ENCODE measurements at places on chromosomes 13 and 19.
A peak's percentile ranks its signal among the peaks of the same experiment; 100 is the strongest.

- peak; percentile 66 for DNase-seq
Observed at GRCh38 chr13:110015253-110015652, 228.9 kb upstream of the IRS2 start.

GRCh38 chr19:51294211-51294976 lies 17.1 kb upstream of the IGLON5 start:
- DNase-seq: no peak

- DNase-seq: no peak
Observed at GRCh38 chr13:32748305-32748704, 162.1 kb downstream of the PDS5B start.

GRCh38 chr19:58575183-58576041 lies 2.3 kb upstream of the MZF1 start:
- peak; percentile 94 for DNase-seq

- DNase-seq: no peak
Observed at GRCh38 chr13:41601718-41602445, 144.5 kb downstream of the RGCC start.

GRCh38 chr13:44156294-44156658 lies 217.3 kb upstream of the SERP2 start:
- no peak for DNase-seq

GRCh38 chr19:55672418-55672817 lies 2.6 kb upstream of the EPN1 start:
- DNase-seq: peak; percentile 65

GRCh38 chr19:17081672-17082630 lies 6.4 kb downstream of the MYO9B start:
- peak; percentile 28 for DNase-seq

DNA sequence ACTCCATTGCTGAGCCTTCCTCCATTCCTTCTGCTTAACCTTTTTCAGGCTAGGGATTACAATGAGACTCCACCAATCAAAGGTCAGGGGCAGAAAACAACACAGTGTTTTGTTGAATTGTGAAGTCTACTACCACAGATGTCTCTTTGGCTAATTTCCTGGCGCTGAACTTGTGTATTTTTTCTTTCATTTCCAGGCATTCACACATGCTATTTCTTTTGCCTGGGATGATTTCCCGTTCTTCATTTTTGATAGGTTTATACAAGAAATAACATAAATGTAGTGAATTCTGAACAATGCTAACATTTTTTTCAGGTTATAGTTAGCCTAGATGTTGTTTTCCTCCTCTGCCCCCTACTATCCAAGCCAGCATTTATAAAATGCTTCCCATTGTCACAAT lies 64.3 kb downstream of the OLFM4 start:
- DNase-seq: no peak

DNA sequence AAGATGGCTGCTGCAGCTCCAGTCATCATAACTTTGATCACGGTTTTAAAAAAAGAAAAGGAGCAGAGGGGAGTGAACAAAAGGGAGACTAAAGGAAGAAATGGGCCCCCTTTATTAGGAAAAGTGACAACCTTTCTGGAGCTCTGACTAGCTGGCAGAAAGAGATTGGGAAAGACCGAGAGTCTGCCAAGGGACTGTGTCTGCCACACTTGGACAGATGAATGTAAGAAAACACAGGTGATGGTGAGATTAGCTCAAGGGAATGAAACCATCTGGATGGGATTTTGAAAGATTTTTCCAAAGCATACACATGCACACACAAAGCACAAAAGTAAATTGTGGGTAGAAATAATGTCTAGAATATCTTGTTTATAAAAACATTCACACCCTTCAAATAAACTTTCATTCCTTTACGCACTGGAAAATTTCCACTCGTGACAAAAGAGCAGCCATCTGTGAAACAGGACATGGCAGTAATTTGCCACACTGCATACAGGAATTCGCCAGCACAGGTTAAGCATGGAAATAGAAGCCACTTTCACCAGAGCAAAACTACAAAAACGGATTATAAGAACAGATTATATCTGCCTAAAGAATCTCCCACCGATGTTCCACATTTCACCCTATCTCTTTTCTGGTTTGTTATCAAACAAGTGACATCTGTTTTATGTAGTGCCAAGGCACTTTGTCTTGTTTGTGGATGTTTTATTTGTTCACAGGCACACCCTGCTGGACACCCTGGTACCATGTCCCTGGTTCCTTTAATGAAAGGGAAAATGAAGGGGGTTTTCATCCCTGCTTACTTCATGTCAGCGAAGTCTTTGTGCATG lies 819.5 kb downstream of the DIAPH3 start:
- no peak for DNase-seq

- DNase-seq: no peak
Observed at GRCh38 chr13:75416327-75417011, 65.5 kb downstream of the TBC1D4 start.

DNA sequence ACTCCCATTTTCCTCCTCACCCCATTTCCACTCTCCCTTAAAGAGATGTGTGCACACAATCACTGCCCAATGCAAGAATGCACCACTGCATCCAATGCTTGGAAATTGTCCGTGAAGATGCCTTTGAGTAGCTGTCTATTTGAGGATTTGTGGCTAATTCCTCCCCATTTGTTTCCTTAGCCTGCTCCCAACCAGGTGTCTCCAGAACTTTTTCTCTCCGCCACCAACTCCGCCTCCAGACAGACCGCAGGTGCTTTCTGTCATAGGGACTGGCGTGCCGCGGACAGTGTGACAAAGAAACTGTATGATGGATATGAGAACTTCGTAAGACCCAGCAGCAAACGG lies 461 bp upstream of the TM9SF2 start:
- DNase-seq: no peak

DNA sequence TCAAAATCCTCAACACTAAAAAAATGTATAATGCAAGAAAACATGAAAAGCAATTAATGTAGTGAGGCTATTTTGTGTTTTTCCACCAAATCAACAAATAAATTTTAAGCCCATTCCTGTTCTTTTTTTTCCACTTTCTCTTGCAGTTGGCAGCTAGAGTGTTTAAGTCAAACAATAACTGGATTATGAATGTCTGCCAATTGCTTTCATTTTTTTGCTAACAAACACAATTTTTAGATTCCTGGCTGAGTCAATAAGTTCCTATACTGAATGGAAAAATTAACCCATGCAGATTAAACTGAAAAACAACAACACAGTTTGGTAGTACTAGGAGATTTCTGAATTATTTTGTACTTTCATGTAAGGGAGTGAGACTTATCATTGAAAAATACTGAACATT lies 232.4 kb downstream of the SLITRK5 start:
- DNase-seq: peak; percentile 2

DNA sequence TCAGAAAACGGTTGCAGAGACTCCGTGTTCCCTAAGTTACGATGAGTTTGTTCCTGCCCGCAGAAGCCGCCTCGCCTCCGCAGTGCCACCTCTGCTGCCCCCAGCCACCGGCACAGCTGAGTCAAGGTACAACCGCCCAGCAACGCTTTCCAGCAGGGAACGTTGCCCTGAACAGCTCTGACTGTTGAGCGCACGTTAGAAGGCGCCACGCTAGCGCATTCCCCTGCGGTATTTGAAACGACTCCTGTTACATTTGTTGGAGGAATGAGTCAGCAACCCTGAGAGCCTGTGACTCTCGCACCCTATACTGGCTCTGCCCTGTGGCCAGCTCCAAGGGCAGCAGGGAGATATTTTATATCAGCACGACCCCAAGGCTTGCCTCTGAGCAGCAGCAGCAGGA lies 302.8 kb downstream of the TEX29 start:
- DNase-seq: no peak

- no peak for DNase-seq
Observed at GRCh38 chr13:110560601-110561343, 750 bp downstream of the RAB20 start.

DNA sequence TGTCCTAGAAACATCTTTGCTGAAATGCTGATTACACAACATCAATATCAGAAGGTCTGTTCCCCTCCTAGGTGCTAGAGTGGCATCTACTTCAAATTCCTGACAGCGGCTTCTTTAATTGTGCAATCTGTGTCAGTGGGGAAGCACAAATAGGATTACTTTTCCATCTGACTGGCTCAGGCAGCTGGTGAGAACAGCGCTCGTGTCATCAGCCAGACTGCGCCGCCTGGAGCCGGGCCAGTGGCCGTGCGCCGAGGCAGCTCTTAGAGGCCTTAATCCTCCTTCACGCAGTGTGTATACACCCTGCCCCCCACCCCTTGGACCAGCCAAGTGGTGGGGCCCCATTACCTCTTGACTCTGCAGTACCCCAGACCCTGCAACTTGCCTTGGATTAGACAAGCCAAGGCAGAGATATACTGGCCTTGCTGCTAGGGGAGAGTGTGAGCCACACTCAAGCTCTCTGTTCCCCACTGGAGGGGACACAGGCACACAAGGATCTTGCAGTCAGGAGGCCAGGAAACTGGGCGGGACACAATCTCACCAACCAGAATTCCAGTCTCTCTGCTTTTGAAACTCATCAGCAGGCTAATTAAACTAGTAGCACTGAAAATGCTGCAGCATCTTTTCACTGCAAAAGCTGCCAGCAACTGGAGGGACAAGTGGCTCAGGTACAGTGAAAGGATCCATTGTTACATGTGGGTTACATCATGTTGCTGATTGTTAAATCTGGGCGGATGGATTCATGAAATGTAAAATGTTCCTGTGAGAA lies 48.9 kb upstream of the EPHX3 start:
- DNase-seq: peak; percentile 93

DNA sequence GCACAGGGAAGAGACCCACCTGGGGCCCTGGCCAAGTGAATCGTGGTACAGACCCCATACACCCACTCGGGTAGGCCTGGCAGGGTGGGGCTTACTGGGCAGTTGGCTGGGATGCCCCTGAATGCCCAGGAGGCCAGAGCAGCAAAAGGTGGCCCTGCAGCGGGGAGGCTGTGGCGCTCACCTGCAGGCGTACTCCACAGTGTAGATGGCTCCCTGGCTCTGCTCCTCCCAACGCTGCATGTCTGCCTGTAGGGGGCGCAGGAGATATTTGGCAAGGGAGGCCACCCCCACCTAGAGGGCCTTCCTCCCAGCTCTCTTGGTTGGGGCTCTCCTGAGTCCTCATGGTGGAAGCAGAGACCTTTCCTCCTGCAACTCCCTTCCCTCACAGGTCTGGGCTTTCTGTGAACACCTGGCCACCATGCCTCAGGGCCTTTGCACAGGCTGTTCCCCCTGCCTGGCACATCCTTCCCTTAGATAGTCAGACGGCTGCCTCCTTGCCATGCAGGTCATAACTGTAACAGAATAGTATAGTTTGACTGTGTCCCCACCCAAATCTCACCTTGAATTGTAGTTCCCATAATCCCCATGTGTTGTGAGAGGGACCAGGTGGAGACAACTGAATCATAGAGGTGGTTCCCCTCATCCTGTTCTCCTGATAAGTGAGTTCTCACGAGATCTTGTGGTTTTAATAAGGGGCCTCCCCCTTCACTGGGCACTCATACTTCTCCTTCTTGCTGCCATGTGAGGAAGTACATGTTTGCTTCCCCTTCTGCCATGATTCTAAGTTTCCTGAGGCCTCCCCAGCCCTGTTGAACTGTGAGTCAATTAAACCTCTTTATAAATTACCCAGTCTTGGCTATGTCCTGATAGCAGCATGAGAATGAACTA lies 5.9 kb downstream of the BORCS8 start:
- DNase-seq: peak; percentile 67

GRCh38 chr13:30873499-30873898 lies 32.6 kb upstream of the MEDAG start:
- DNase-seq: no peak

GRCh38 chr13:63840551-63841421 lies 2425.1 kb upstream of the PCDH20 start:
- no peak for DNase-seq

DNA sequence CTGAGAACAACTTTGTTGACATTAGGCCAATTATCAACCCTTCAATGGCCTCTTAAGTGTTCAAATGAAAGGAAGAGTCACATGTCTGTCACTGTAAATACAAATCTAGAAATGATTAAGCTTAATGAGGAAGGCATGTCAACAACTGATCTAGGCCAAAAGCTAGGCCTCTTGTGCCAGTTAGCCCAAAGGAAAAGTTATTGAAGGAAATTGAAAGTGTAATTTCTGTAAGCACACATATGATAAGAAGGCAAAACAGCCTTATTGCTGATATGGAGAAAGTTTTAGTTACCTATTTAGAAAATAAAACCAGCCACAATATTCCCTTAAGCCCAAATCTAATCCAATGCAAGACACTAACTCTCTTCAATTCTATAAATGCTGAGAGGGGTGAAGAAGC lies 604.7 kb downstream of the SLITRK6 start:
- DNase-seq: no peak

DNA sequence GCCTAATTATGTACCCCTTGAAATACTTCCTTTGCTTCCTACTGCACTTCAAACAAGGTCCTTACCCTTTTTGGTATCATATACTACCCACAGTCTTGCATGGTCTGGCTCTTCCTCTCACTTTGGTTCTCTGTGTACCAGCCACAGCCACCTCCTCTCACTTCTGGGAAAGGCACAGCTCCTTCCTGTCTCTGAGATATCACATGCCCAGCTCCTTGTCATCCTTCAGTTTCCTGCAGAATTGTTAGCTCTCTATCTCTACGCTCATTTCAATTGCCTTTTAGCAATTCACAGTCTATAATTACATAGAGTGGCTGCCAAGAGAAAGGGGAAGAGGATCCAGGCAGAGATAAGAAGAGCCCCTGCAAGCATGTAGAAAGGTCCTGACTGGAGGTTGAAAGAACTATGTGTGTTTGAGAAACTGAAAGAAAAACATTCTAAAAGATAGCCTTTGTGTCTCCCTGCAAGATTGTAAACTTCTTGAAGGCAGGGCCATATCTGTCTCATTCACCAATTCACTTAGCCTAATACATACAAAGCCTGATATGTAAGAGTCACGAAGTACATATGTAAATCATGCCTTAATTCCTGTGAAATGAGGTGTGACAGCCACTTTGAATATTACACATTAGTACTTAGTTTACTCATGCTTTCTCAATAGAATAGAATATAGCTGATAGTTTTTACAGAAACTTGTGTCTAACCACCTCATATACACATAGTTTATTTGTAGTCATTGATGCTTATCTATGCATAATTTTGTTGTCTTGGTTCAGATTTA lies 933.1 kb downstream of the DIAPH3 start:
- peak; percentile 5 for DNase-seq

GRCh38 chr13:109862627-109863026 lies 76.2 kb upstream of the IRS2 start:
- DNase-seq: peak; percentile 77

GRCh38 chr19:18060472-18060871 lies 26.3 kb downstream of the IL12RB1 start:
- no peak for DNase-seq
